ENCODE measurements at places on chromosomes 7 and 10. TPM values are rescaled to one million over a fixed set of nuclear protein-coding genes. Genes with fewer than 3 reads are reported as not detected.

GRCh38 chr7:87715545-87715944, 87.3 kb downstream of the RUNDC3B start:
- no peak for DNase-seq

C10orf62 gene
- 0.62 TPM for total RNA-seq

GRCh38 chr10:100968062-100968736, 1.1 kb upstream of the SEMA4G start:
- no peak for DNase-seq

GRCh38 chr10:111410740-111411139, 333.9 kb downstream of the ADRA2A start:
- no peak for DNase-seq

- DNase-seq: peak; percentile 65
These were observed 11.9 kb downstream of the RGR start for GRCh38 chr10:84256510-84257342.

DNA sequence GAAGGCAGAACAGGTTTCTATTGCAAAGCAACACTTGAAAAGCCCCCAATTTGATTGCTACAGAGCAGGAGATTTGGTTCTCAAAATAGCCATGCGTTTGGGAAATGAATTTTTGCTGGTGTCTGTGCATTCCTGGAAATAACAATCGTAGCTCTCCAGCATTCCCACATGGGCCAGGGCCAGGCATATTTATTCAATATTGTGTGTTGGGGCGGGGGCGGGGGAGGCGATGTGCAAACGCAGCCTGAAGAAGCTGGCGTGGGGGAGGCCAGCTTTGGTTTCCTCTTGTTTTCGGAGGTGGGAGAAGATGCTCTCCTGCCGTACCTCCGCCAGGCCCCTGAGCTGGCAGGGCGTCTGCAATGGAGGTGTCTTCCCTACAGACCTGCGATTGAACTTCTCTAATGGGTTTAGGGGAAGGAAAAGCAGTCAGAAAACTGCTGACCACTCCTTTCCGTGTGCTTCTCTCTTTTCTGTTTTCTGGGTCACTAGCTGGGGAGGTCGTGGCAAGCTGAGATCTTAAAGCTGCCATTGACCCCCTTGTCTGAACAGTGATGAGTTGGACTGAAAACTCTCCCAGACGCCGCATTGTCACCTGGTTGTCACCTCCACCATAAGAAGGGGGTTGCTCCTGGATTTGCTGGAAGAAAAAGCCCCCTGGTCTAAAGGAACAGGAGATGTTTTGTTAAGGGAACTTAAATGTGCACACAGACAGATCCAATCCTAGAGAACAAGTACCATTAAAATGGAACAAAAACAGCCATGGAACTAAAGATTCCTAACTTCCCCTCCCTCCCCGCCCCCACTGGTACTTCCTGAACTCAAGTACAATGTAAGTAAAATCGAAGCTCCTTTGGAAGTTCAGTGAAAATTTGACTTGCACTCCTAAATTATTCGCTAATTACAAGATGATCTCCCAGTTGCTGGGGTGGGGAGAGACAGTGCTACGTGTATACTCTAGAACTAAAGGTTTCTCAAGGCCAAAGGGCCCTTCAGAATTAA, 56.4 kb upstream of the HABP2 start:
- DNase-seq: no peak

DNA sequence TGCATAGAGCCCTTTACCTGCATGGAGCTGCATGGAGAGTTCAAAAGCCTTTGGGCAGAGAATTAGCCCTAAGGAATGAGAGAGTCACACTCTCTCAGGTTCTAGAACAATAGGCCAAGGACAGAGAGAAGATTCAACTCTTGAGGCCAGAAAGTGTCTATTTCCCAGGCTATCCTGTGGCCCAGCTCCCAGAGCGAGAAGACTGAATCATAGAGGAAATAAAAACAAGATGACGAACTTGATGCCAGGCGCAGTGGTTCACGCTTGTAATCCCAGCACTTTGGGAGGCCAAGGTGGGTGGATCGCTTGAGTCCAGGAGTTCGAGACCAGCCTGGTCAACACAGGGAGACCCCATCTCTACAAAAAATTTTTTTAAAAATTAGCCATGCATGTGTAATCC, 18.3 kb upstream of the PODXL start:
- DNase-seq: no peak

OR9A2 gene
- not detected for total RNA-seq

TPST1 gene
- 48.2 TPM for total RNA-seq
